ENCODE measurements at places on chromosomes 12 and 14.

- DNase-seq, result no peak
Measured at GRCh38 chr12:13770576-13770975, 210.8 kb downstream of the GRIN2B start.

DNA sequence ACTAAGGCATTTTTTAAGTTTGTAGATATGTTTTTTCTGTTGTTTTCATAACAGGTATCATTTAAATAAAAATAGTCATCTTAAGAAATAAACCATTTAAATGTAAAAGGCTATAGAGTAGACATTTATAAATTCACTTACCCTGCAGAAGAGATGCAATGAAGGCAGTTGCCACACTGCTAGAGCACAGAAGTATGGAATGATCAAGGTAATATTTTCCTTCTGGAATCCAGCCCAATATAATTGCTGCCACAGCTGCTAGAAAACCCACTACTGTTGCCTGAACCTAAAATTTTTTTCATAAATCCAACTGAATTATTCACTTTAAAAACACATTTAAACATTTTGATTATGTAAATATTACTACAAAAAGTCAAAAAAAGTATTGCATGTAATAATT lies 69.2 kb downstream of the SLC41A2 start:
- DNase-seq, result no peak

DNA sequence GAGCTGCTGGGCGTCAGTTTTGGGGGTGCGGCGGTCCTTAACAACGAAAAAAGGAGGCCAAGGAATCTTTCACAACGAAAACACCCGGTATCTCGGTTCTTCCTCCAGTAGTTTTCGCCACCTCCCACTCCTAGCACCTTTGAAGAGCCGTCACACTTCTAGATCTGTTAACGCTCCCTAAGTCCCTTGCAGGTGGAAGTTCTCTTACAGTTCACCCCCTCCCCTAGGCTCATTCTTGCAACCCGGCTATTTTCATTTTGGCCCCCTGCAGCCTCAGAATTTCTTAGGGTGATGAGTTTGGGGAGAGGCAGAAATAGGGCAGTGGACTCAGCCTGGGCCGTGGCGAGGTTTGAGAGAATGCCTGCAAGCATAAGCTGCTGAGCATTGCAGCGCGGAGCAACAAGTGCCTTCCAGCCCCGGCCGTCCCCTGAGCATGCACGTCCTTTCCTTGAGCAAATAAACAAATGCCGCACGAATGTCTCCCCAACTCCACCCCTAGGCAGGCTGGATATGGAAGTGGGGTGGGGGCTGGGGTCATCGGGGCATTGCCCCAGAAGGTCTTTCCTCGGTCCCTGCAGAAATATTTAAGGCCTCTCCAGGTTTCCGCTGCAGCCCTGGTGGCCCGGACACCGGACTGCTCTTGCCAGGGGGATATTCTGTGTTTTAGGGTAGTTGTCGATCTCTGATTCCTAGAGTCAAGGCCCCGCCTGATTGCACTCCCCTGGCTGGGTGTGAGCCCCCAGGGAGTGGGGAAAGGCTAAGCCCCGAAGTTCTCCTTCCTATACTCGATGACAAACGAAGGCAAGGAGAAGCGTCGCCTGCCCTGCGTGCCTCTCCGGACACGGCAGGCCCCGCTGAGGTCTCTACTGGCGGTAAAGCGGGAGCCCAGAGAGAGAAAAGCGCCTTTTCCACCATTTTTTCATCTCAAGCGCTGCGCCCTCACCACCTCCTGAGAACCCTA lies 1.6 kb downstream of the RFX4 start:
- DNase-seq, result no peak

DNA sequence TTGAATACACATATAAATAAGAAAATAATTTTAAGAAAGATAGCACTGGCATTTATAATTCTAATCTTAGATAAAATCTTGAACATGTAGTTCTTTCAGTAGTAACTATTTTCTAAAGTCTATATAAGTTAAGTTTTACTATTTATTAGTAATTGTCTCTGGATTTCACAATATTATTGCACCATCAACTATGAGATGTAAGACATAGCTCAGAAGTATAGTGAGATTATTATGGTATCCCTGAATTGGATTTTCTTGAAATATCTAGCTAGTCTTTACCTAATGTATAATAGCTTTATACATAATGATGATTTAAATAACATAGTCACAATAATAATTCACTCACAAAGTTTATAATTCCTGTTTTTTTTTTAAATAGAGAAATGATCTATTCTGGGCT lies 6.7 kb downstream of the CLEC12A start:
- DNase-seq, result no peak

DNA sequence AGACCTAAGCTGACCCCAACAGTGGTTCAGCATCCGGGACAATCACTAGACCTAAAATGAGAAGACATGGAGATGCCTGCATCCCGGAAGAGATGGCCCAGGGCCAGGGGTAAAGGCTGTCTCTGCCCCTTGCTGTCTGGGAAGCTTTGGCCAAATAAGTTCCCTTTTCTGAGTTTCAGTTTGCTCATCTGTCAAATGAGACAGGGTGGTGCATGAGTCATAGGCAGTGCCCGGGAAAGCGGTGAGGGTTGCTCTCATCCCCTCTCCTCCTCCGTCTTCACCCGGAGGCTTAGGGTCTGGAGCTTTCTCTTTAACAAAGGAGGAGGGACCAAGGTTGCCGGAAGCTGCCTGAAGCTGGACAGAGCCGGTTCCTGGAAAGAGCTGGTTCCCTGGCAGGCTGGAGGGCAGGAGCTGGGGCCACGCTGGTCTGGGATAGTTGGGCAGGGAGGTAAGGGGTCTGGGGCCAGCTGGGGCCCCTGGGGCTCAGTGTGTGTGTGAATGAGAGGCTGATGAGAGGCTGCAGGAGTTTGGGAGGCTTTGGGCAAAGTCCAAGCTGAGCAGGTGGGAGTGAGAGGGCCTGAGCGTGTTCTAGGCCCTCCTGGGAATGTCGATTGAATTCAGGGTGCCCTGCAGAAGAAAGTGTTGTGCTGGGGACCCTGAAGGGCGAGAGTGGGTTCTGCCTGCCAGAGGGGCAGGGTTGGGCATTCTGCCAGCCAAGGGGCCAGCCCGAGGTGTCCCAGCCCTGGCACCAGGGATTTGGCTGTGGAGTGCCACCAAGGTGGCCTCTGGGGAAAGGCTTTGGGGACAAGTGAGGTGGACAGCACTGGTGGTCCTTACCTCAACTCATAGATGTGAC lies at the start of gene SDSL:
TSS of gene SDSL (plus strand) at position 351 of the 856 bp plus-strand sequence. CDS start 5,603 bp downstream, outside the sequence.
- DNase-seq, result no peak

GRCh38 chr12:29889737-29890136 lies 106.0 kb upstream of the TMTC1 start:
- DNase-seq, result no peak

DNA sequence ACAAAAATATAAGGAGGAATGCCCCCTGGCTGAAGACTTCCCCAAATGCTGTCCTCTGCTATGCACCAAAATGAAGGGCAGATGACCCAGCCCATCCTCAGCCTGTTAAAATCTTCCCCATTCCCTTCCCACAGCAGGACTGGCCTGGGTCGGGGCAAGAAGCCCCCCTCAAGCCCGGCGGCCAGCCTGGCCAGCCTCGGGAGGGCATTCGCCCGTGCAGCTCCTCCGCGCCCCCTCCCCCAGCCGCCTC lies 413 bp downstream of the RARG start:
- no peak for DNase-seq

GRCh38 chr12:124152731-124153130 lies 142.2 kb upstream of the RFLNA start:
- DNase-seq, result no peak

DNA sequence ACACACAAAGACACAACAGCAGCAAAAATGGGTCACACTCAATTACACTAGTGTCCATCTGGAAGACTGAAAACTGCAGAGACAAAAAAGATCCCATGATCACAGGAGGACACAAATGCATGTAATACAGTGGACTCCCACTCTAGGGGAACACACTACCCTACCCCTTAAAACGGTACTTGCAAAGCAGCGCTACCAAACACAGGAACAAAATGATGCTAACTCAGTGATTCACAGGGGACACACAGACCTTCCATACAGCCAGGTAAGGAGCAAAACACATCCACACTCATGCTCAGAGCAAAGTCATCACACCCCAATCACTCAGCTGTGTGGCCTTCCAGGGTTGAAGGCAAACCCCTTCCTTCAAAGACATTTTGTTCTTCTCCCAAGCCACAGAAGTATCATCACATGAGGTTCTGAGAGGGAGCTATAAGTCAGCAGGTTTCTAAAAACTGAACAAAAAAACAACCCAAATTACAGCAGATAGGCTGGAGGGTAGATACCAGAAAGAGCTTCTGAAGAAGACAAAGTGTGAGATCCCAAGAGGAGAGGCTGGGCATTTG lies 14.8 kb downstream of the SMUG1 start:
- DNase-seq, result no peak

- DNase-seq, result no peak
Measured at GRCh38 chr12:67592228-67593011, 56.1 kb upstream of the DYRK2 start.

DNA sequence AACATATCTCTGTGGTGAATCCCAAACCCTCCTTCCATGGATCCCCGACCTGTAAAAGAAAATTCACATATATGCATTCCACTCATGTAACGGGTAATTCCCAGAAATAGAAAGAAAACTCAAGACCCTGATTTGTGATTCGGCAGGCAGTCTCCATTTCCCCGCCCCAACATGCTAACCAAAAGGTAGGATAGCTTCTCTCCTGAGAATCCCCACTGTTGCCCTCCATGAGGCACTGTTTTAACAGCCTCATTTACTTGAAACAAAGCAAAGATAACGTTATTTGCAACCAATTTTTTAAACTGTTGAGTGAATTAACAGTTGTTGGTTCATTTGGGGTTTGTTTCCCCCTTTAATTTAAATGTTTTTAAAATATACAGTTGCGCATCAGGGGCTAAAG lies 774 bp upstream of the SLC2A13 start:
- DNase-seq, result no peak

DNA sequence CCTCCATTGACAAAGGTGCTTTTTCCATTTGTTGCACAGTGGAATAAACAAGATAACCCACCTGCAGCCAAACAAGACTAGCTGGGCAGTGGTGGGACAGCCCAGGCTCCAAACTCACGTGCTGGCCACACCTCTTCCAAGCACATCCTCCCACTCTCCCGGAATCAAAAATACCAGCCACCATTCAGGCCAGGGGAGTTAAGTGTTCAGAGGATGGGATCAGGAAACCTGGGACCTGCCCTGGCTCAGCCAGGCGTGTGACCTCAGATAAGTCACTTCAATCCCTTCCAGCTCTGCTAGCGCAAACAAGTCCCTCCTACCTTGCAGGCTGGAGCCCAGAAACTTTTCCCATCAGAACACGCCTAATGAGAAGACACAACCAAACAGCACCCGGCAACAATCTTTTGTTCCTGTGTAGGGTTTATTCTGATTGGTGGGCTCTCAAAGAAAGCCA lies 43.3 kb downstream of the ACTN1 start:
- no peak for DNase-seq

- DNase-seq, result no peak
Measured at GRCh38 chr12:15289192-15289591, 33.1 kb upstream of the PTPRO start.

- no peak for DNase-seq
Measured at GRCh38 chr14:25759920-25760655, 710.1 kb upstream of the STXBP6 start.

DNA sequence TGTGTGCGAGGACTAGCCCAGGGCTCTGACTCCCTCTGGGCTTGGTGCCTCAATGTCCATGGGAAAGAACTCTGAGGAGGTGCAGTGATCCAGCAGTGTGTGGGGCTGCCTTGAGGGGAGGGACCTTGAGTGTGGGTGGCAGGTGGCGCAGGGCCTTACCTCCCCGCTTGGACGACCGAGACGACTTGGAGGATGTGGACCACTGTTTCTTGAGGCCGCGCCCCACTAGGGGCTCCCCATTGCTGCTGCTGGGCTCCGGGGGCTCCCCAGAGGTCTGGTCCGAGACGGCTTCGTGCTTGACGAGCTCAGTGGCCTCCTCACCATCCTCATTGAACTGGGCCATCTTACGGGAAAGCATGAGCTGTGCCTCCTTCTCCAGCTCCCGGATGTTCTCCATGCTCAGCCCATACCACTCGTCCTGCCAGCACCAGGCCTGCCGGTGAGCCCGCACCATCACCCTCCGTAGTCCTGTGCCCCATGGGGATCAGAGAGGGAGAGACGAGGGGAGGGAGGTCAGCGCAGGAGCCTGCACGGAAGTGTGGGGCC lies 24.7 kb downstream of the ARL6IP4 start:
- no peak for DNase-seq

GRCh38 chr12:118463677-118464076 lies 87.3 kb downstream of the SUDS3 start:
- no peak for DNase-seq

GRCh38 chr12:75710361-75711069 lies 199.1 kb upstream of the KRR1 start:
- DNase-seq, result no peak

DNA sequence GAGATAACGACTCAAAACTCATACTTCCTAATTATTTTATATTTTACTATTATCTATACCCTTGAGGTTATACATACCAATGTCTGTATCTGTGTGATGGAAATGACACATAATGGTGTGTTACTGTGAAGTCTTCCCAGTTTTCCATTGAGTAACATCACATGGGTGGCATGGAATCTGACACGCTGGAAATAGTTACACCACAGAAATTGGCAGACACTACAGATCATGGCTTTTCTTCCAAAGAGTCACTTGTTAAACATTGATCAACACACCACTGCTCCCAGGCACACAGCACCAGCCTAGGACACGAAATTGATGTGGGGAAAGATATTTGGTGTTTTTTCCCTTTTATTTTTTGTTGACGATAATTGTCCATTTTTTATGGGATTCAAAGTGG lies 33.0 kb upstream of the VWF start:
- DNase-seq, result no peak

- no peak for DNase-seq
Measured at GRCh38 chr12:108604208-108604941, 6.5 kb upstream of the TMEM119 start.

GRCh38 chr14:96741151-96741977 lies 55.8 kb upstream of the VRK1 start:
- DNase-seq, result peak; percentile 59

DNA sequence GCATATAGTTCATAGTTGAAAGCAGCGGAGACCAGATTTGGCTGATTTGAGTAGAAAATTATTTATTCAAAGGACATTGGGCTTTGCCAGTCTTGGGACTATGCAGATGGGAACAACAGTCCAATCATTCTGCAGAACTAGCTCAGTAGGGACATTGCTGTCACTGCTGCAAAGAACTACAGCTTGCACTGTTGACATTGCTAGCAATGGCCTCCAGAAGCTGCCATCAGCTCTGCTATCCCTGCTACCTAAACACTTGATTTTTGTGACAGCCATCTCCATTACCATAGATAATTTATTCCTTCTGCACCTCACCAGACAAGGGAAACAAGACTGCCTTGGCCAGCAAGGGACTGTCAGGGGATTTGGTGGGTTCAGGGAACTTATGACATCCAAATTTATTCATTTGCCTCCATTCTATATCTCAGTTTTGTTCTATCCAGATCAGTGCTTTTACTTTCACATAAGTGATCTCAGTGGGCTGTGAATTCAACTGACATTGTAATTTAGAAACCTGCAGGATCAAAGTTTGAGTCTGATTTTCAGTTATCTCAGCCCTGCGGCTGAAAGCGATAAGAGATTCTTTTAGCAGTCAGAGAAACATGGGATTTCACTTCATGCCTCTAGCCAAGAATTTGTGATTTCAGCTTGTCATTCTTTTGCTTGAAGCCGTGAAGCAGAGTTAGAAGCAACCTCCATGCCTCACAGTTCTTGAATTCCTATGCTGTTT lies 136.7 kb upstream of the FBXO33 start:
- DNase-seq, result no peak

- DNase-seq, result no peak
Measured at GRCh38 chr12:41663598-41664265, 475.6 kb downstream of the PDZRN4 start.

All from stimulated activated CD8-positive, alpha-beta memory T cell treated with anti-CD3 and anti-CD28 coated beads, Interleukin-7, amount 100 ng/mL, for 1 hour (primary cell).